Heart left ventricle (tissue), 16 donors: ENCODE measurements at places on chromosomes 6 and 20.

GRCh38 chr6:85670573-85670972, 27.9 kb upstream of the SYNCRIP start:
- H3K4me1 ChIP-seq, result peaks cover 40% of the 10 kb centered on the region
- no peaks in the 10 kb centered on the region for H3K27me3 ChIP-seq
- DNase-seq, result no peak
- no peak overlapping the region for H3K27ac ChIP-seq

GRCh38 chr6:34970488-34970887, 81.4 kb downstream of the ANKS1A start:
- peaks cover 11% of the 10 kb centered on the region for H3K4me1 ChIP-seq
- no peak overlapping the region for H3K27ac ChIP-seq
- H3K27me3 ChIP-seq, result no peaks in the 10 kb centered on the region
- no peaks in the 10 kb centered on the region for H3K36me3 ChIP-seq
- H3K4me3 ChIP-seq, result no peak overlapping the region

GRCh38 chr6:168082860-168083513, 4.0 kb upstream of the FRMD1 start:
- DNase-seq, result no peak
- no peaks in the 10 kb centered on the region for H3K36me3 ChIP-seq
- H3K27ac ChIP-seq, result no peak overlapping the region

DNA sequence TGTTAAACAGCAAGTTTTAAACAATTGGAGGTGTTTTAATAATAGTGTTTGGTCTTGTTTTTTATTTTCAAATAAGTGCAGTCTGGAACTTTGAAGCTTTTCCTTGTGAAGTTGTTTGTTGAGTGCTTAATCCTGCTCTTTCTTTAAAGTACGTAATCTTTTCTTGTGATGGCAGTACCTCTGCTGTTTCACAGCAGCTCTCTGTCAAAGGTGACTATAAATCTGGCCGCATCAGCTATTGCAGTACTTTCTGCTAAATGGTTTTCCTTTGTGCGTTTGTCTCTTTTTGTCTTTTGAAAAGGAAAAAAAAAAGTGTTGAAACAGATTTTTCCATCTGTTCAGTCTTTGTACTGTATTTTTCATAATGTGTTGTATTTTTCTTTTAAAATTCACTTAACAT, 12.7 kb downstream of the STXBP5 start:
- peaks cover under 1% of the 10 kb centered on the region for H3K4me1 ChIP-seq
- H3K36me3 ChIP-seq, result no peaks in the 10 kb centered on the region
- no peak overlapping the region for H3K4me3 ChIP-seq
- DNase-seq, result no peak
- no peaks in the 10 kb centered on the region for H3K27me3 ChIP-seq

GRCh38 chr20:10366898-10367692, 66.9 kb downstream of the MKKS start:
- peaks cover 3% of the 10 kb centered on the region for H3K4me1 ChIP-seq
- no peak overlapping the region for H3K27ac ChIP-seq
- no peak for DNase-seq
- no peaks in the 10 kb centered on the region for H3K36me3 ChIP-seq
- H3K27me3 ChIP-seq, result no peaks in the 10 kb centered on the region
- no peak overlapping the region for H3K4me3 ChIP-seq

GRCh38 chr20:3156811-3157619, 2.6 kb downstream of the FASTKD5 start:
- DNase-seq, result no peak
- no peaks in the 10 kb centered on the region for H3K36me3 ChIP-seq
- no peaks in the 10 kb centered on the region for H3K27me3 ChIP-seq
- no peak overlapping the region for H3K27ac ChIP-seq
- no peak overlapping the region for H3K4me3 ChIP-seq

- no peak overlapping the region for H3K27ac ChIP-seq
- no peaks in the 10 kb centered on the region for H3K4me1 ChIP-seq
- H3K36me3 ChIP-seq, result no peaks in the 10 kb centered on the region
- no peak overlapping the region for H3K4me3 ChIP-seq
- no peak for DNase-seq
Measured at GRCh38 chr6:134447883-134448387, 130.0 kb upstream of the SGK1 start.

DNA sequence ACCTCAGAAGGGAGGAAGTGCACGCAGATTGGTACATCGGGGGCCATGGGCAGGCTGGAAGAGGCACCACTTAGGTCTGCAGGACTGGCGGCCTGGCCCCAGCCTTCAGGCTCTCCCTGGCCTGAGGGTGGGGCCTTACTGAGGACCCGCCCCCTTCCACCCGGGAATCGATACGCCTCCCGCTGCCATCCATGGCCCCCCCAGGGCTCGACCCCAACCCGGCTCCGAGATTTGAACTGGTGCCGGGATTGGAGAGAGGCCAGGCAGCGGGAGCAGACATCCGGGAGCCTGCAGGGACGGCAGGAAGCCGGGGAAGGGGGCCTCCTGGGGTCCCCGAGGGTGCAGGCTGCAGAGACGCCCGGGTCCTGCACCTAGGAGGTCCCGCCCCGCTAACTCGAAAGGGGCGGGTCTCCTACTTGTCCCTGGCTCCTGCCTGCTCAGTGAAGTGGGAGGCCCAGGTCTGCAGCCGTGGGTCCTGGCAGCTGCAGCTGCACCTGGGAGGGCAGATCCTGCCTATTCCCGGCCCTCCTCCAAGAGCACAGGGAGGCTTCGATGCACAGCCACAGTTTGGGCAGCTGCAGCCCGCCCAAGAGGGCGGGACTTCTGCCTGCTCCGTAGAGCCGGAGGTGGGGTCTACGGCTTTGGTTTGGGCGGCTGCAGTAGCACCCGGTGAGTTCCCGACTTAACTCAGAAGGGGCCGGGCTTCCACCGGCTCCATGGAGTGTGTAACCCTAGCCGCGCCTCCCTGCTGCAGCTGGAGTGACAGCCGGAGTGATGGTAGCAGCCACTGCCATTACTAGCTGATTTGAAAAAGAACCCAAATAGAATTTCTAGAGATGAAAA, 35.2 kb upstream of the TBC1D22B start:
- H3K36me3 ChIP-seq, result no peaks in the 10 kb centered on the region
- H3K27me3 ChIP-seq, result no peaks in the 10 kb centered on the region
- H3K27ac ChIP-seq, result peak overlapping the region; percentile 35
- H3K4me1 ChIP-seq, result peaks cover 13% of the 10 kb centered on the region
- H3K4me3 ChIP-seq, result peak overlapping the region; percentile 73

- H3K27me3 ChIP-seq, result no peaks in the 10 kb centered on the region
- DNase-seq, result no peak
- no peak overlapping the region for H3K27ac ChIP-seq
- no peak overlapping the region for H3K4me3 ChIP-seq
- no peaks in the 10 kb centered on the region for H3K36me3 ChIP-seq
- no peaks in the 10 kb centered on the region for H3K4me1 ChIP-seq
Measured at GRCh38 chr6:144548536-144548935, 263.4 kb downstream of the UTRN start.

- no peak overlapping the region for H3K4me3 ChIP-seq
- no peaks in the 10 kb centered on the region for H3K4me1 ChIP-seq
- no peak overlapping the region for H3K27ac ChIP-seq
- DNase-seq, result no peak
- H3K27me3 ChIP-seq, result no peaks in the 10 kb centered on the region
Measured at GRCh38 chr6:142413111-142413510, 111.3 kb downstream of the ADGRG6 start.

- peaks cover 11% of the 10 kb centered on the region for H3K27me3 ChIP-seq
- DNase-seq, result no peak
- H3K4me3 ChIP-seq, result no peak overlapping the region
- H3K4me1 ChIP-seq, result no peaks in the 10 kb centered on the region
Measured at GRCh38 chr6:27422651-27423332, 34.2 kb downstream of the ZNF391 start.
